ENCODE measurements at places on chromosomes 2 and 18. TPM values are rescaled to one million over a fixed set of nuclear protein-coding genes. Genes with fewer than 3 reads are reported as not detected.

Gene ASXL3
- 1.6 TPM for total RNA-seq

Gene SH2D6
- total RNA-seq: not detected

Gene SCN2A
- total RNA-seq: 0.47 TPM

Gene STPG4
- total RNA-seq: not detected

Gene DNAH6
- total RNA-seq: 0.47 TPM

Gene CCNT2
- 31.6 TPM for total RNA-seq

DNA sequence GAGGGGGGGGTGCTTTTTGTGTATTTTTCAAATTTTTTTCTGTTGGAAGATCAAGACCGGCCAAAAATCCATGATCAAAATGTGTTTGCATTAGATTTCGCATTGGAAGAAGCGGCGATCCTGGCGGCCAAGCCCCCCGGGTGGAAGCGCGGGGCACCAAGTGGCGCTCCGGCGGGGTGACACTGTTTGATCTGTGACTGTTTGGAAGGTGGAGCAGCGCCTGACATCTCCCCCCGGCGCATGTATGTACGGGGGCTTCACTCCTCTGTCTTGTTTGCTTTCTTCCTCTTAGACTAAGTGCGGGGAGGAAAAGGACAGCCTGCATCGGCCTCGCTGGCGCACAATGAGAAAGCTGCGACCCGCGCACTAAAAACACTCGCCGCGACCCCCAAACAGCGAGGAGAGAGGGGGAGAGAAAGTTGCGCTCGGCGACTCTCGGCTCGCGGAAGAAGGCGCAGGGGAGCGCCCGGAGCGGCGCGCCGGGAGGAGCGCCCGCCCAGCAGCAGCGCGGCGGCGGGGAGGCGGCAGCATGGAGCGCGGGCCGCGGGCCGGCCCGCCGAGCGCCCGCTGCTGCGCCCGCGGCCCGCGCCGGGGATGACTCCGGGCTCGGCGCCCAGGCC is 515 bp downstream of the TSHZ1 start:
- ATAC-seq: no peak

- no peak for ATAC-seq
Measured at GRCh38 chr2:119580550-119581072, 36.4 kb downstream of the CFAP221 start.

DNA sequence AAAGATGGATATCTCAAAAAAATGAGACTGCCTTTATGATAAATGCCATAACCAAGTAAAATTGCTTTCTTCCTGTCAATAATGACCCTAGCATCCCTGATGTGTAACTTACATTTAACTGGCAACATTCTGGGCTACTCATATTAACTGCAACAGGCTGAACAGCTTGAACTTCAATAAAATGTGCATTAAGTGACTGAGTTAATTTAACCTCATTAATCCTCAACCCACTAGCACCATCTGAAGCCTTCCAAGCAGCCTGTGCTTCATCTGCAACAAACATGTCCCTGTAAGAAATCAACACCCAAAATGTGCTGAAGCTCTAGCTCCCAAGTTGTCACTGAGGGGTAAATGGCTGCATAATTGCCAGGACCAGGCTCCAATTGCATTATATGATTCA is 296.2 kb upstream of the ZC3H15 start:
- ATAC-seq: no peak

DNA sequence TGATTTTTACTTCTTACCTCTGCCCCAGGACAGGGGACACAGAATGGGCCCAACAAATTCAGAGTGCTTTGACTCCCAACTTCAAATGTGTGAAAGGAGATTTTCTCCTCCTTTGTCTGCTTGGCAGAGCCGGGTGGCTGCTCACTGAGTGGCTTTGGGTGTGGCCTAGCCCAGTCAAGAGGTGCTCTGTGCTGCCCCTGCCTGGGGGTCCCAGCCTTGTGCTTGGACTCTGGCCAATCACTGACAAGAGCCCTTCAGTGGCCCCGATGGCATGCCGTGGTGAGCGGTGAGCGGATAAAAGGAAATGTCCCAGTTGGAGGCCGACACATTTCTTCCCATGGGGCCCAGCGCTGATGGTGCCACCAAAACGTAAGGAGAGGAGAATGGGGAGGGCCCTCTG is 259.2 kb downstream of the CELF4 start:
- no peak for ATAC-seq

- ATAC-seq: no peak
Measured at GRCh38 chr2:158779621-158780020, 15.5 kb upstream of the DAPL1 start.

DNA sequence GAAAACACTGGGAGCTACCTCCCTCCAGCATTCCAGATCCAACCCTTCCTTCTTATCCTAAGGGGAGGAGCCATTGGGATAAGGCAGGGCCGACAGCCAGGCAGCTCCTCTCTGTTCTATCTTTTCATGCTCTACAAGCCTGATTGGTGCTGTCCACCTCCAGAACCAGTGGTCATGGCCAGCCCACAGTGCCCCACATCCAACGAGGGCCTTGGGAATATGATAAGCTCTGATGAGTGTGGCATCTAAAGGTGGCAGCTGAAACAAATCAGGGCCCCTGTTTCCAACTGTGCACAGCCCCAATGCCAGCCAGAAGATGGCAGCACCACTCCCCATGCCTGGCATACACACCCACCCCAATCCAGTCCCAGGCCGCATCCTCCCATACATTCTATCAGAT is 329.3 kb downstream of the C1D start:
- ATAC-seq: no peak

DNA sequence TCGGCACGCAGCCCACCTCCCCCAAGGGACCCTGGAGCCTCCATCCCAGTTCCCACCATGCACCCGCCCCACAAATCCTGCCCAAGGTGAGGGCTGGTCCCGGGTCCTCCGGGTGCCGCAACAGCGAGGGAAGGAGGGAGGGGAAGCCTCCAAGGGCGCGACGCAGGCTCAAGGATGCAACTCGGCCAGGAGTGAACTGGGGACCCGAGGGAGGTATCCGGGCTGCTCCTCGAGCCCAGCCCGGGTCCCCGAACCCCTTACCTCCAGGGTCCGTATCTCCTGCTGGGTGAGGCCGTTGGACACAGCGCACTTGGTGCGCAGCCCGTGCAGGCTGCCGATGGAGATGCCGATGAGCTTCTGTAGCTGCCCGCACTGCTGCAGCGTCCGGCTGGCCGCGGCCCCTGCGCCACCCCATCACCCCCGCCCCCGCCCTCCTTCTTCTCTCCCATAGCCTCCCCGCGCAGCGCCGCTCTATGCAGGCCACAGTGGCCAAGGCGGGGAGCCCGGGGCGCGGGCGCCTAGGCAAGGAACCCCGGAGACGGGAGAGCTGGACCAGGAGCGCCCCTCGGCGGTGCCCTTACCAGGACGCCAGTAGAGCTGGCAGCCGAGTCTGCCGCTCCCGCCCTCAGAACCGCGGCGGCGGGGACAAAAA is 124.1 kb downstream of the ANKRD30BL start:
- no peak for ATAC-seq

DNA sequence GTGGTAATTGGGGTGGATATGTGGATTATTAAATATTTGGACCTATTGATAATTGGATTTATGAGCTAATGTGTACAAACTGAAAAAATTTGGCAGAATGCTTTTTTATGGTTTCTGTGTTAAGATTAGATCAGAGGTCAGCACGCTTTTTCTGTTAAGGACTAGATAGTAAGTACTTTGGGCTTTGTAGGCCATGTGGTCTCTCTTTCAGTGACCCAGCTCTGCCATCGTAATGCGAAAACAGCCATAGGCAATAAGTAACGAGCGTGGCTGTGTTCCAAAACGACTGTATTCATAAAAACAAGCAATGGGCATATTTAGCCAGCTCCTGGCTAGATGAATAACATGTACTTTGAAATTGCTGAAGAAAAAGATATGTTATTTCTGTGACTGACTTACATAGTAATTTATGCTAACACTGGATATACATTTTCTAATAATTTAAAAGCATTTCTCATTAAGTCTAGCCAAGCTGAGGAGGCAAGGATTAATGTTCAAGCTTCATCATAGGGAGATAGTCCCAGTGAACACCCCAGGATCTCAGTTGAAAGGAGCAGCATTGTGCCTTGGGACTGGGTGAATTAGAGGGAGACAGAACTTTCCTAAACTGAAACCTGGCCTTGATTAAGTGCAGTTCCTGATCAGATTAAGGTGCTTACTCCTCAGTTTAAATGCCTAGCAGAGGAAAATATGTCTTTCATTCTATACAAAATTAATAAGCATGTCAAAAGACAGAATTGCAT is 20.0 kb downstream of the CCDC138 start:
- no peak for ATAC-seq

DNA sequence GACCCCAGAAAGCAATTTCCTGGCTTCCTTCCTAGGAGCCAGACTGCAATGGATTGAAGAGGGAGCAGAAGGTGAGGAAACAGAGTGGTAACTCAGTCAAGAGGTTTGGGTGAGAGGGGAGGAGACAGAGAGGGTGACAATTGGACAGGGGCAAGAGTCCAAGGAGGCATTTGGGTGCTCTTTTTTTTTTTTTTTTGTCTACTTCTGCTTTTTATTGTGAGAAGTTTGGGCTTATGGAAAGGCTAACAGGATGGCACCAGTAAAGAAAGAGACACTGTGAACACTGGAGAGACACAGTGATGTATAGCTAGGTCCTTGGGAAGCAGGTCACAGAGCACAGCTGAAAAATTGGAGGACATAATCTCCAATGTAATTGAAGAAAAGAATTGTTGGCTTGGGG is 25.0 kb downstream of the CYBRD1 start:
- ATAC-seq: no peak

DNA sequence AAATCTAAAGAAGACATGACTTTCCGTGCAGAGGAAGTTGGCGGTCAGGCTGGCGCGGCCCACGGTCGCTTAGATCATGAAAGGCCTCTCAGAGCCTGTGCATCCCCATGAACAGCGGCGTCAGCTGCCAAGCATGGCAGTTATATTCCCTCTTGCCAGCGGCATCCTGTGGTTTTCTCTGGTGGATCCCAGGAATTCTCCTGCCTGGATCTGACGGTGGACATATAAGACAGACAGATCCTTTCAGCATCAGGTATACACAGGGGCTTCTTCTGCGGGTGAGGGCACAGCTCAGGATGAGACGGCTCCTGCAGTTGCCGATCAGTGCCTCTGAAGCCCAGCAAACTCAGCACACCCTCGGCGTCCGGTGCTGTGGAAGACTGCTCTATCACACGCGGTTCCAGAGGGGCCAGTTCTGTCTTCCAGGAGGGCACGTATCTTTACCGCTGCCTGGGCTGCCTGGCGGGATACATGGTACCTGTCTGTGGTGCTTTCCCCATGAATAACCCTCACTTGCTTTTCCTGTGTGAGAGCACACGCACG is 157.8 kb downstream of the LDLRAD4 start:
- no peak for ATAC-seq

- ATAC-seq: no peak
Measured at GRCh38 chr2:8976442-8977259, 26.8 kb downstream of the MBOAT2 start.

DNA sequence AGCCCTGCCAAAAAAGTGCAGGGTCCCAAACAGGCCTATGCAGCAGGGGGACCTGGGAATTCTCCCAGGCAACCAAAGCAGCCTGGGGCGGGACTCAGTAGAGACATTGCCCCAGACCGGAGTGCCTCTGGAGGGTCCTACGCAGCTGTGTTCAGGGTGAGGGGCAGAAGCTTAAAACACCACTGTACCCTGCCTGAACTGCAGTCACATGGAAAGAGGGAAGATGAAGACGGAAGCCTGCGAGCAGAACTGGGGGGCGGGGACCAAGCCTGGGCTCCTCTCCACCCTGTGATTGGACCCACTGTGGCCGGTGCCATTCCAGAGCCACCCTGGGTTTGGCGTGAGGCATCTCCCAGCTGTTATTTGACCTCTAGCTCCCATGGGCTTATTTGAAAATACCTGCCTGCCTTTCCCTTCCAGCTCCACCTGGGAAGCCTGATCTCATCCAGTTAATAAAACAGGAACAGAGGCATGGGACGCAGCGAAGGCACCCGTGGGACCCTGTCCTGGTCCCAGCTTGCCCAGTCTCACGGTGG is 183.1 kb downstream of the SMAD2 start:
- ATAC-seq: no peak

DNA sequence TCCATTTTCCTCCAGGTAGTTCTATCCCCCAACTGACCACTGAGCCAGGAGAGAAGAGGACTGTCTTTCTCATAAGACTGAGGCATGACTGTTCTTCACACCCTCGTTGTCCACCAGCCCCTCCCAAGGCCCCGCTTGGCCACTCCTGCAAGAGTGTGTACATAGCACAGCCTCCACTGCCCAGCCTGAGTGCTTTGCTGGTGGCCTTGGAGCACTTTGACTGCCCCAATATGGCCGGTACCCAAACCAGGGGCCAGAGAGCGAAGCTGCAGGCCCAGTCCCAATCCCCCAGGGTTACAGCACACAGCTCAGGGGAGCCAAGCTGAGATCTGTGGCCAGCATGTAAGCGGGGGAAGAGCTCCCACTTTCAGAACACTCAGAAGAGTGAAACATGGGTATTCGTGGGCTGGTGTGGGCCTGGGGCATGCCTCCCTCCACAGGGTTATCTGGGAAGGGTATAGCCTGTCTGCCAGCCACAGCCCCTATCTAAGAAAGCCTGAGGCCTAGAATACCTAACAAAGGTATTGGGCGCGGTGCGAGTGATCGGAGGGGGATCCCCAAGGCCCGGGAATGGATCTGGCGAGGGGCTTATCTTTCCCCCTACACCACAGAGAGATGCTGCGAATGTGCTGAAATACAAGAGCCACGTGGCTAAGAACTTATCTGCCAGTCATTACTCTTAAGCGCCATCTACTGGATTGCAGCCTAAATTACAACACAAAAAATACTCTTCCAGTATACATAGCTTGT is 163.8 kb downstream of the WDPCP start:
- no peak for ATAC-seq

GRCh38 chr2:69242651-69243051 is 144.4 kb downstream of the GFPT1 start:
- peak; percentile 11 for ATAC-seq

GRCh38 chr2:101655702-101656422 is 41.6 kb upstream of the MAP4K4 start:
- ATAC-seq: peak; percentile 48

All from gastroesophageal sphincter (tissue), 4 donors.